ENCODE measurements at places on chromosomes 7 and 10.
A peak's percentile ranks its signal among the peaks of the same experiment; 100 is the strongest.

GRCh38 chr10:8633909-8634308 is 579.4 kb downstream of the GATA3 start:
- no peak for DNase-seq

GRCh38 chr10:95742485-95742884 is 13.5 kb upstream of the ENTPD1 start:
- no peak for DNase-seq

- DNase-seq, result no peak
These were observed 54.9 kb upstream of the UNC5B start for GRCh38 chr10:71157435-71157834.

GRCh38 chr7:92230547-92230946 is 15.2 kb downstream of the KRIT1 start:
- DNase-seq, result no peak

GRCh38 chr10:63498665-63499064 is 22.5 kb upstream of the REEP3 start:
- no peak for DNase-seq

- DNase-seq, result no peak
These were observed 91.3 kb upstream of the PRKG1 start for GRCh38 chr10:50982989-50983388.

DNA sequence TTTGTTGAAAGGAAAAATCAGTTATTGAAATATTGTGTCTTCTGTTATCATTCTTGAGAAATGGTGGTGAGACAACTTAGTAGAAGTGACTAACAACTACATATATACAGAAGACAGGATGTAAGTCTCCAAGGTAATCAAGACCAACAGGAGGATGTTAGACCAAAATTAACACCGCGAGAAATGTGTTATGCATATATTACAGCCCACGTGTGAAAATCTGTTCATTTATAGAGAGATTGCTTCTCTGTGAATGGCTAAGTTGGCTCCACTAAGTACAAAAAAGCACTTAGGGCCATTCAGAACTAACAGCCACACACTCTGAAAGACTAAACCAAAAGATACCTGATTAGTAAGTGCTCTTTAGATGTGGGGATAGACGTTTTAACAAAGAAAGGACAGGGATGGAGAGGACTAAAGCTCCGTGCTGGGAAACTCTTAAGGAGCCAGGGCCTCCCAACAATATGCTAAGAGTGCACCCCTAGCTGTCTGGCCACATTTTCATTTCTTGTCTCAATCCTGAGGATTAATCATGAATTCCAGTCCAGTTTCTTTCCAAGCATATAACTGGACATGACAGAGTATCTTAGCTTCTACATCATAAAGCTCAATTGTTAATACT is 26.5 kb downstream of the HDAC9 start:
- no peak for DNase-seq

DNA sequence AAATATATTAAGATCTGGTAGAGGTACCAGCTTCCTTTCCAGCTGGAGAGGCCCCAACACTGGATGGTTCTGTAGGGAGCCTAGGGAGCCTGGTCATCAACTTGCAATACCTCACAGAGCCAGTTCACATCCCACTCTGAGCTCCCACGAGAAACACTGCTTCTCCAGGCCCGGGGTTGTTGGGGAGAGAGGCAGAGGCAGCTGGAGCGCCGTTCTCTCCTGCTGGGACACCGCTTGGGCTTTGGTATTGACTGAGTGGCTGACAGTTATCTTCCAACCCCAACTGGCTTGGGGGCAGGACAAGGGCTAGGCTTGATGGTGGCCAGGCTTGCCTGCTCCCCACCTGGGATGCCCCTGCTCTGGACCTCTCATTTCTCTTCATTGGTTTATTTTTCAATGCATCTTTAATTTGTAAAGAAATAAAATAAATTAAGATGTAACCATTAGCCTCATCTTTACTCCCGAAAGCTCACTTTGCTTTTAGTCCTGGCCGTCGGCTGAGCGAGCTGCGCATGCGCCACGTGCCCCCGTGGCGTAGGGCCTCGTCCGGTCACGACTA is 10.0 kb upstream of the CHCHD1 start:
- peak; percentile 77 for DNase-seq

DNA sequence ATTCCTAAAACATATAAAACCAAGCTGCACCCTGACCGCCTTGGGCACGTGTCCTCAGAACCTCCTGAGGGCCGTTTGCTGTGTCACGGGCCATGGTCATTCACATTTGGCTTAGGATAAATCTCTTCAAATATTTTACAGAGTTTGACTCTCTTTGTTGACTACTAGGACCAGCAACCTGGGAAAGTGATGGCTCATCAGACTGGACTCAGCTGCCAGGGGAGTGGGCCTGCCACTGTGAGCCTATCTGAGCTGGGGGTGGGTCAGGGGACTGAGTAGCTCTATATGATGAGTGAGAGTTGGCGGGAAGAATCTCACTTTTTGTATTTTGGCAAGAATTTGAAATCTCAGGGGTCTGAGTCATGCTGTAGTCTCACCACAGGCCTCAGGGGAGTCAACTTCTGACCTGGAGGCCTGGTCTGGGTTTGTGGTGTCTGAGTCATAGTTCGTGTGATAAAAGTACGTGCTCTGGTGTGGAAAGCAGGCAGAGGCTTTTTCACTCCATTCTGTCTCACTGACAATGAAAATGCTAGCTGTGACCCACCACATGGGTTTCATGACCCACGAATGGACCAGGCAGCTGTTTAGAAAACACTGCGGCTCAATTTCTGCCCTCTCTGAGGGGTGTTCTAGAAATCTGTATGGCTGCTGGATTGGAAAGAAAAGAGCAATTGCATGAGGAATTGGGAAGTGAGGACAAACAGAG is 4.2 kb upstream of the UPP1 start:
- peak; percentile 50 for DNase-seq

DNA sequence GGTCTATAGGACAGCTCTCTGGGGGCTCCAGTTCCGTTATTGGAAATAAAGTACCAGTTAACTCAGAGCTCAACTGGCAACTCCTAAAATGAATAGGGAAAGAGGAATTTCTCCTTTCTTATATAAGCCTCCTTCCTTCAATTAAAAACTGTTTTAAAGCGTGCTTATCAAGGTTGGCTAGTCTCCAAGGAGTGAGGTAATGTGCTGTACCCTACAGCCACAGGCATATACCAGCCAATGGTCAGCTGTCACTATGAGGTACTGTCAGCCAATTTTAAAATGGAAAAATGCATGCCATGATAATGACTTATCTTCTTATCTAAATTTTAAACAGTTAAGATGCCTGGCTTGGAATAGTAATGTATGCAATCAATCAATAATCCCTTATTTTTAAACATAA is 76.2 kb downstream of the PLCE1 start:
- no peak for DNase-seq

DNA sequence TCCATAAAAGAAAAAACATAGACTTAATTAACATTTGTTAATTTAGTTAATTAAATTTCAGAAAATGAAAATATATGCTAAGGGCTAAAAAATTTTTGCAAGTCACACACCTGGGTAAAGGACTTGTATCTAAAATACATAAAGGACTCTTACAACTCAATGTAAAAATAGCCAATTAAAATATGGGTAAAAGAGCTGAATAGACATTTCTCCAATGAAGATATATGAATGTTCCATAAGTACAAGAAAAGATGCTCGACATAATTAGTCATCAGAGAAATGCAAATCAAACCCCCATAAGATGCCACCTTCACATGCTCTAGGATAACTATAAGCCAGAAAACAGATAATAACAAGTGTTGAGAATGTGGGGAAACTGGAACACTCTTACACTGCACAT is 144.4 kb upstream of the NOBOX start:
- no peak for DNase-seq

DNA sequence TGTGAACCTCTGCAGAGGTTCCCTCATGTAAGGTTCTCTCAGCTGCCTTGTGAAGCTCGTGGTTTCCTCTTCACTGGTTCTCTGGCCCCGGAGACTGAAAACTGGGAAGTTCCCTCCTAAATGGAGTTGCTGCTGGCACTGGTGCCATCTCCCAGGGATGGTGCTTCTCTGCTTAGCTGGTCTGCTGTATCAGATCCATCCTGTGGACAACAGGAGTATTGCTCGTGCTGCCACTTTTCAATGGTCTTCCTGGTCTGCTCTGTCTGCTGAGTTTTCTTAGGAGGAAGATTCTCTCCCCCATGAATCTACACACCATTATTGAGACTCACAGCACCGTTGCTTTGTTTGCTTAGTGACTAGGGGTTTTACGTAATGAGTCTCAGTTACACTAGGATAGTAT is 247.8 kb downstream of the OTUD1 start:
- no peak for DNase-seq
